ENCODE measurements at places on chromosomes 12 and 14. TPM values are rescaled to one million over a fixed set of nuclear protein-coding genes. Genes with fewer than 3 reads are reported as not detected.

DNA sequence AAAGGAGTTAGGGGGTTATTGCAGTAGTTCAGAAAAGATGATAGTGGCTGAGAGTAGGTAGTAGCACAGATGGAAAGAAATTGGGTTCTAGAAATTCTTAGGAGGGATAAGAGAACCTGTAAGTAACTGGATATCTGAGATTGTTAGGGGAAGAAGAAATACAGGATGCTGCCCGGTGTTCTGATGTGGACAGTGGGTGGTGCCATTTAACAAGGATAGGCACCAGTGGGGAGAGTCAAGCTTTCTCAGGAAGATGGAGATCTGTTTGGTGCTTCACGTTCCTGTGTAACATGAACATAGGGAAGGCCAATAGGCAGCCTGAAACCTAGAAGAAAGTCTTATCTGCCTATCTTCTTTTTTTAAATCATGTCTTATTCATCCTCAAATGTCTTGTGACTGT is 245.9 kb downstream of the NPAS3 start:
- no peak for DNase-seq

DNA sequence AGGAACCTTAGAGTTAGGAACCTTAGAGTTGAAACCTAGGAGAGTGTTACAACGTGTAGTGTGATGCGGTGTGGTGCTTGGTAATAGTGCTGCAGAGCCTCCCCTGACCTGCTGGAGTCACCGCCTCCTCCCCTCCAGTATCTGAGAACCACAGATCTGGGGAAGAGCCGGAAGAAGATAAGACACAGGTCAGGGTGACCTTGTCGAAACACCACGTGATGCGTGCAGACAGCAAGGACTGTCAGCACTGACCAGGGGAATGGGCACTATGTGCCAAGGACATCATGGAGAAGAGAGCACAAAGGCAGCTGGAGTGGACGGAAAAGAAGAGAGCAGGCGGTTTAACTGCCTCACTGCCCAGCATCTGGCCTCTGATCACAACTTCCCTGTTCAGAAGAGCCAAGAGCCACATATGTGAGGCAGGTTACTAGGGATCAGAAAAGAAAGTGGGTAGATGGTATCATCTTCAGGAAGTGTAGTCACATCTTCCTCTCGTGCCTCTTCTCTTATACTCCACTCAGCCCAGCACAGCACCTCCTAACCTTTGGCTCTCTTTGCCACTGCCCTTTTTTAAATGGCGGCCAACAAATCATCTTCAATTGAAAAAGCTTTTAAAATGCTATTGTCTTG is 93.7 kb downstream of the TESC start:
- no peak for DNase-seq

DNA sequence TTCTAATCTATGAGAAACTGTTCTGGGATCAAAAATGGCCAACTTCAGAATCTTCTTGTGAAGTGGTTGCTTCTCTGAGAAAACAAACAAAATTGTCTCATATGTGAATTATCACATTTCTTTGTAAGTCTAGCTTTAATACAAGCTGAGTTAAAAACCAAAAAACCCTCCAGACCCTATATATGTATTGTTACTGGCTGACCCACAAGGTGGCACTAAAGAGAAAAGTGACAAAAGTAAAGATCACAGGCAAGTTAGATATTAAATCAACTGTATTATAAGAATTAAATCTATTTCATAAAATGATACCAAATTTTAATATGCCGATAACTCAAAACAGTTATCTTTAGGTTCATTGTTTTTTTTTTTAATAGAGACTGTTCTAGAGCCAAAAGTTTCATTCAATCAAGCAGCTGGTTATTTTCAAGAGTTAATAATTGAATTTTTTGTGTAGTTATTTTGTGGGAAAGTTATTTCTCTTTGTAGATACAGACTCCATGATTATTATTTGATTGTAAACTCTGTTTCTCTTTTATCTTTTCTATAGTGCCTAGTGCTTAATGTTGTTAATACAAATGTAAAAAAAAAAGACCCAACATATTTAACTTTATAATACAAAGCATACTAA is 7.5 kb upstream of the TRHDE start:
- DNase-seq: no peak

ADAMTS20 gene
- not detected for total RNA-seq

NANOG gene
- not detected for total RNA-seq

POTEG gene
- not detected for total RNA-seq

DYNLL1 gene
- total RNA-seq: 267 TPM
